ENCODE measurements at places on chromosomes 6 and 20.
A peak's percentile ranks its signal among the peaks of the same experiment; 100 is the strongest.

DNA sequence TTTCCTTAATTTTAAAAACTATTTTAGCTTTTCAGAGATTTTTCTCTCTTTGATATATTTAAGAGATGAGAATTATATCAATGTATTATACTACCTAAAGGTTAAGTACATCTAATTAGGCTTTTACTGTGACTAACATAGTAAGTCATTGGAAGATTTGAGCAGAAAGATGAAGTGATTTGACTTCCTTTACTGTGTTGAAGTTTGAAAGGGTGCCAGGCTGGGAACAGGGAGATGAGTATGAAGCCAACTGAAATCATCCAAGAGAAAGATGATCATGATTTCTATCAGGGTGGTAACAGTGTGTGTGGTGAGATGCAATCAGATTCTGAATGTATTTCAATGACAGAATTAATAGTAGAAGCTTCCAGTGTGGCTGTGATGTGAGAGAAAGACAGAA, 87.3 kb downstream of the TRDN start:
- DNase-seq, result no peak

DNA sequence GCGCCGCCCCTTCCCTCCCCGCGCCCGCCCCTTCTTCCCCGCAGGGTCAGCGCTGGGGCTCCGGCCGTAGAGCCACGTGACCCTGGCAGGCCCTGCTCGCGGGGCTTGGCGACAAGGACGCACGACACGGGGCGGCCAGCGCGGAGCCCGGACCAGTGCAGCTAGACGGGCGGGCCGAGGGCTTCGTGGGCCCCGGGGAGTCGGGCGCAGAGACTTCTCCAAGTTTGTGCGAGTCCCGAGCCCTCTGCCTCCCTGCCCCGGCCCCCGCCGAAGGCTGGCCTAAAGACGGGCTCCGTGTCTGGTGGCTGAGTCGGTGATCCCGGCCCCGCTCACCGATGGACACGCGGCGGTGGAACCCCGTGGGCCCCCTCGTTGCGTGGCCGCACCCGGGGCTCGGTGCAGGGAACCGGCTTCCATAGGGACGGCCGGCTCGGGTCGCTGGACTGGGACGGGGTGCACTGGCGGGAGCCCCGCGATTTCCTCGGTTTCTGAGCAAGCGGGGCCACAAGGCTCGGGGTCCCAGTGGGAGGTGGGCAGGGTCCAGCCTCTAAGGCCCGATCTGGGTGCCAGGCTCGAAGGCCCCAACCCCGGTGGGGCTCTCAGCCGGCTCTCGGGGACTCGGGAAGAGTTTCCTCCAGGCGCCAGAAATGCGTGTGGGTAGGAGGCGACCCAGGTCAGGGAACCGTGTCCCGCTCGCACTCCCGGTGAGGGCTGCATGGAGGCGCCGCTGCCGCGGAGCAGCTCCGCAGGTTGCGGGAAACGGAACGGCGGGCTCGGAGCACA, 452 bp upstream of the GATA5 start:
- DNase-seq, result peak; percentile 55

GRCh38 chr20:48202334-48203113, 417.2 kb upstream of the SULF2 start:
- no peak for DNase-seq

- DNase-seq, result no peak
Measured at GRCh38 chr20:2771631-2772080, 28.8 kb downstream of the CPXM1 start.

DNA sequence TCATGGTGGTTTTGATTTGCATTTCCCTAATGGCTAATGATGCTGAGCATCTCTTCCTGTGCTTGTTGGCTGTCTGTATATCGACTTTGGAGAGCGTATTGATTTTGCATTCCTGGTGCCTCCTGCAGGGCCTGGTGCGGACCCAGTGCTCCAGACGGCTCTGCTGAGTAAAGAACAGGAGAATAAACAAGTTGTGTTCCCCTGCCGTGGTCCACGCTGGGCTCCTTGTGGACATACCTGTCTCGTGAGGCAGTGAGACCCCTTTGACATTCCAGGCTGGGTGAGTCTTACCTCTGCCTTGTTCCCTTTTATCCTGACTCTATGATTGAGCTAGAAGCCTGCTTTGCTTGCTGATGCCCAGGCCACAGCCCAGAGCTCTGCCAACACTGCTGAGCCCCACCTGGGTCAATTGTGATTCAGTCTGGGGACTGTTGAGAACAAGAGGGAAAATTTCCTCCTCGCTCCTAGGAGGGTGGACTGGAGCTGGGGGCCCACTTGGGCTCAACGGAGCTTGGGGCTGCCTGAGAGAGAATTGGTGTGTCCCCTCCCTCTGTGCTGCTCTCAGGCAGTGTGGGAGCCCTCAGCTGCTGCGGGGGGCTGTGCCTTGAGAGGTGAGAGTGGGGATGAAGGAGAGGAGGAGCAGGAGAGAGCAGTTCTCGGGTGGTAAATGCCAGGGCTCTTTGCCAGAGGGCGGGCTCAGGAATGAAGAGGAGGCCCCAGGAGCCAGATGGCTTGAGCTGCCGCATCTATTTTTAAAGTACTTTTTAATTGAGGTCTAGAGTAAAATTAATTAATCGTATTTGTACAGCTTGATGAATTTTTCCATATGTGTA, 43.7 kb upstream of the PMEPA1 start:
- DNase-seq, result no peak

GRCh38 chr20:56857950-56858349, 228.8 kb downstream of the TFAP2C start:
- no peak for DNase-seq

DNA sequence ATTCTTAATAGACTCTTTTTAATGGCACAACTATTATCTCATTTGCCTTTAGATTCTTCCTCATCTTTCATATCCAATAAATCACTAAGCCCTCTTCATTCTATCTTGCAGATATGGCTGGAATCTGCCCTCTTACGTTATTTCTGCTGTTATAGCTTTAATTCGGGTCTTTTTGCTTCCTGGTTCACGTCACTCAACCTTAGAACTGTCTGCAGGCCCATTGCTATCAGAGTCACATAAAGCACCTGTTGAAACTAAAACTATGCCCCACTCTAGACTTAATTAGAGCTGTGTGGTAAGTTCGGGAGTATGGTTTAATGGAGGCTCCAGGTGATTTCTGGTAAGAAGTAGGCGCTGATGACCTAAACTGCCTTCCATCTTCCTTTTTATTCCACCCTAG, 988 bp downstream of the QRSL1 start:
- no peak for DNase-seq

- DNase-seq, result no peak
Measured at GRCh38 chr20:44010162-44010704, 95.6 kb downstream of the TOX2 start.

DNA sequence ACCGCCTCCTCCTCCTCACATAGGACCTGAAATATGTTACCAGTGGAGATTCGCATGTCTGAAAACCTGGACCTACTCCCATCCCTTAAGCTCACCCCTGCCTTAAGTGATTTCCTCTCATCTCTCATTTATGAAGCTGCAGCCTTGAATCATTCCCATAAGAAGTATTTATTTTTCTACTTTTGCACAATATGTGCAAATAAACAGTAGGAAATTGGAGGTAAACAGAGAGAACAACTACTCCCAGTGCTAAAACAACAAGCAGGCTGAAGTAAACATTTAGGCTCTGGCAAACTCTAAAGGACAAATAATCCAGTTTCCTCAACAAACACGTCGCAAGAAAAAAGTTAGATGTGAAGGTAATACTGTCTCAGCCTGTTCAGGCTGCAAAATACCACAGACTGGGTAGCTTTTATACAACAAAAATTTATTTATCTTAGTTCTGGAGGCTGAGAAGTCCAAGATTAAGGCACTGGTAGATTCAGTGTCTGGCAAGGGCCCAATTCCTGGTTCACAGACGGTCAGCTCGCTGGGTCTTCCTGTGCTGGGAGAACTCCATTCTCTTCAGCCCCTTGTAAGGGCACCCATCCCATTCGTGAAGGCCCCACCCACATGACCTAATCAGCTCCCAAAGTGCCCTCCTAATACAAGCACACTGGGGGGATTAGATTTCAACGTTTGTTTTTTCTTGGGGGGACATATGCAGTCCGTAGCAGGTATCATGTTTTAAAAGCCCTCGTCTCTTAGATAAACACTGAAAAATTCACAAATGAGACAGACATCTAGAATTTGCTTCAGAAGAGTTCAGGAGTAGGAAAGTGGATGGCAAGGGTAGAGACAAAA, 15.6 kb downstream of the SPATA2 start:
- no peak for DNase-seq

DNA sequence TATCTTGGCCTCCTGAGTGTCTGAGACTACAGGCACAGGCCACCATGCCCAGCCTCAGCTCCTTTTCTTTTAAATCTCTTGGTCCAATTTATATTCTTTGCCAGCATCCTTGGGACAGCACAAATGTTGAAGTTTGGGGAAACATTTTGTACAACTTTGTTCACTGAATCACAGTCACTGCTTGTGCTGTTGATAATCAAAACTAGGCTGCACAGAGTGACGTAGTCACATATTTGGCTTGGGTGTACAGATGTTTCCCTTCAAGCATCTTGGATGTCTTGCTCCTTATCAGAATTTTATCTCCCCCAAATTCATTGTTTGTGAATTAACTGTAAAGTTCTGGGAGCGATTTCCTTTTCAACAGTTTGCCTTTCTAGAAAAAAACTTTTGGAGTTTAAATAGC, 17.9 kb downstream of the CARMIL1 start:
- DNase-seq, result no peak

DNA sequence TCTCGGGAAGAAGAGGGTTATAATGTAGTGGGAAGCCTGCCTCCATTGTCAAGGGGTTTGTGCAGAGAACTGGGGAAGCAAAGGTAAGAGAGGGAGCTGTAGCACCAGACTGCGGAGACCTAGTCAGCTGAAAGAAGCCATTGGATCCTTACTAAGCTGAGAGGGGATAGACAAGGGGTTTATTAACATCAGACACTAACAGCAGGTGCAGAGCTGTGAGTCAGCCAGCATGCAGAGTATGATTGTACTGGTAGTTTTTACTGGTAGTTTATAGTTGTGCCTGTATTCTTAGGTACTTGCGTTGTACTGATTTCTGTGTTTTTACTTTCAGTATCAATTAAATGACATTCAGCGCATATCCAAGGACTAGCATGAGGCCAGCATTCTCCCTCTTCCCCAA, 17.8 kb upstream of the COL19A1 start:
- DNase-seq, result no peak

DNA sequence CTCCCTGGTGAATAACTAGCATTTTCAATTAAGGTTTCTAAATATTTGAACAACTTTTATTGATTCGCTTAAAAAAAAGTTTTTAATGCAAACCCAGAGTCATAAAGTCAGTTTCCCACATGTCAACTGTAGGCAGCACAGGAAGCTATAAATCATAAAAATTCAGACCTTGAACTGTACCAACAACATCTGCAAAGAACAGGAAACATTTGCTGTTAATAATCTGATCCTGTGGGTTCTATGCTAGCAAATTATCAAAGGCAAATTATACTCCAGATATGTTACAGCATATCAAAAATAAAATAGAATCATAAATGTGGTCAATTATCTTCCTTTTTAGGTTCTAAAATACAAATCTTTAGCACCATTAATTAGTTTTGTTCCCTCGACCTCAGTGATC, 16.6 kb upstream of the MAP7 start:
- no peak for DNase-seq

Measured in urothelium cell line (cell line).